ENCODE measurements at places on chromosomes 4 and X.

GRCh38 chr4:37481547-37482122, 204.5 kb downstream of the RELL1 start:
- no peaks in the 10 kb centered on the region for H3K36me3 ChIP-seq
- H3K4me1 ChIP-seq: peaks cover 5% of the 10 kb centered on the region
- no peak overlapping the region for H3K27ac ChIP-seq
- H3K27me3 ChIP-seq: peaks cover 39% of the 10 kb centered on the region

- H3K4me1 ChIP-seq: peaks cover 13% of the 10 kb centered on the region
- peaks cover 42% of the 10 kb centered on the region for H3K36me3 ChIP-seq
- no peak for DNase-seq
- H3K4me3 ChIP-seq: peak overlapping the region; percentile 93
These were observed 447 bp downstream of the PDZD11 start for GRCh38 chrX:70289168-70289792.

- no peaks in the 10 kb centered on the region for H3K4me1 ChIP-seq
- H3K4me3 ChIP-seq: no peak overlapping the region
- H3K36me3 ChIP-seq: peaks cover 58% of the 10 kb centered on the region
These were observed 157.6 kb downstream of the ARX start for GRCh38 chrX:24858004-24858746.

- no peak overlapping the region for H3K4me3 ChIP-seq
- no peak overlapping the region for H3K27ac ChIP-seq
- DNase-seq: no peak
- H3K4me1 ChIP-seq: peaks cover 9% of the 10 kb centered on the region
- H3K27me3 ChIP-seq: peaks cover 3% of the 10 kb centered on the region
These were observed 4.5 kb downstream of the CD99L2 start for GRCh38 chrX:150893936-150894335.

- no peaks in the 10 kb centered on the region for H3K4me1 ChIP-seq
- H3K27me3 ChIP-seq: peaks cover 45% of the 10 kb centered on the region
- DNase-seq: peak; percentile 36
- H3K27ac ChIP-seq: no peak overlapping the region
- H3K4me3 ChIP-seq: no peak overlapping the region
- no peaks in the 10 kb centered on the region for H3K36me3 ChIP-seq
These were observed 11.0 kb upstream of the DUSP9 start for GRCh38 chrX:153635788-153636668.

GRCh38 chr4:10773656-10774055, 89.1 kb upstream of the CLNK start:
- no peaks in the 10 kb centered on the region for H3K4me1 ChIP-seq
- no peaks in the 10 kb centered on the region for H3K27me3 ChIP-seq
- no peak for DNase-seq
- H3K4me3 ChIP-seq: no peak overlapping the region
- no peak overlapping the region for H3K27ac ChIP-seq

All from activated T-cell treated with anti-CD3 and anti-CD28 coated beads, Interleukin-2, amount 50 U/mL, for 24 hours (primary cell).